Fibroblast of skin of left biceps (primary cell): ENCODE measurements at places on chromosomes 4 and X.
A peak's percentile ranks its signal among the peaks of the same experiment; 100 is the strongest.

GRCh38 chr4:65535113-65535512, 135.2 kb downstream of the EPHA5 start:
- DNase-seq, result no peak

- DNase-seq, result no peak
Measured at GRCh38 chrX:101482296-101482695, 3.0 kb upstream of the ARMCX4 start.

DNA sequence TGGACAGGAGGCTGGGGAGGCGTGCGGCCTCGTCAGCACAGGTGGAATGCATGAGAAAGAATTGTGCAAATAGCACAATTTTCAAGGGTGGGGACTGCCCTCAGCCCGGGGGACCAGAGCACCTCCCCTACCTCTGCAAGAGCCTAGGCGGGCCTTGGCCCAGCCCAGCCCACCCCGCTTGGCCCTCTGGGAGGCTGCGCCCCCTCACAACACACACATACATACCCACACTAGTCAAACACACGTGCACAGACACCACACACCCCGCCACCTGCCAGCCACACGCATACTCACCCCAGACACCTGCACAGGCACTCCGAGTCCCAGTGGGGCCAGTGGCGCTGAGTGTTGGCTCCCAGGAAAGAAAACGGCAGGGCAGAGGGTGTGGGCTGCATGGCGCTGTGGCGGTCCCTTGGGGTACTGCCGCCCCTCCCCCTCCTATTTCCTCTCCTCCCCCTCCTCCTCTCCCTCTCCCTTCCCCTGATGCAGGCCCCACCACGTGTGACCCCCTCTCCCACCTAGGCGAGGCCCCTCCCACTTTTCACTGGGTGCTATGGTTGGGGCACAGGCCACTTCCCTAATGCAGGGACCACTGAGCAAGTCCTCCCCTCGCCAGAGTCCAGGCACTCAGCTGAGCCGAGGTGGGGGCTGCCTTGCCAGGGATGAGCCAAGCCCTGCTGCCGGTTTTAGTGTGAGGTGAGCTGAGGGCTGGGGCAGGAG, 84.5 kb downstream of the FAM53A start:
- no peak for DNase-seq

GRCh38 chr4:125020089-125021034, 294.4 kb upstream of the FAT4 start:
- DNase-seq, result no peak

- no peak for DNase-seq
Measured at GRCh38 chr4:79044141-79044659, 105.0 kb upstream of the PAQR3 start.

DNA sequence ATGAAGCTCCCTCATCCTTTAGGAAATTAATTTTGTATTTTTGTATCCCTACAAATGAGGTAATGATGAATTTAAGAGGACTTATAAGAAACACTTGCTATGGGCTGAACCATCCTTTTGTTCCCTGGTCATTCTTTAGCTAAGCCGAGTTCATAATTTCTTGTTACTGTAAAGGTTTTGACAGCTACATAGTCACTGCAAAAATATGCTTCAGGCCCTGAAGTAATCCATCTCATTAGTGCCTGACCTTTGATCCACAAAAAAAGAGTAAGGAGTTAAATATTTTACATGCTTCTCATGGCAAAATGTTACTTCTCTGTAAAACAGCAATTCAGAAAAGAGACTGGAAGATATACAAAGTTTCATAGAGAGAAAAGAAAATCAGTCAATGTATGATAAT, 290.6 kb upstream of the SLIT2 start:
- peak; percentile 74 for DNase-seq

DNA sequence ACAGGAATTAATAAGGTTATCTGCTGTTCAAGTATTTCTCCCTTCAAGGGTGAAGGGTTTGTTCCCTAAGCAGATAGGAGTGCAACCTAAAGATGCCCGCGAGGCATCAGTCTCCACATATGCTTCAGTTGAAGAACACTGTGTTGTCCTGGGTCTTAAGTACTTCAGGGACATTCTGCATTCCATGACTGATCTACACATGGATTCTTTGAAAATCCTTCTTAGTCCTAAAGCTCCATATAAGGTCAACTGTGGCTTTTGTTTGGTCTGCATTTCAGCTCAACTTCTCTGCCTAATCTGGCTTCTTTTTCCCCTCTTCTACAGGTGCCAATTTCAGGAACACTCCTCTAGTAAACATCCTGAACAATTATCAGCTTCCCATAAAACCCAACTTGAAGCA, 21.8 kb upstream of the CTSO start:
- DNase-seq, result no peak

GRCh38 chr4:41339812-41340809, 83.4 kb downstream of the UCHL1 start:
- DNase-seq, result no peak

DNA sequence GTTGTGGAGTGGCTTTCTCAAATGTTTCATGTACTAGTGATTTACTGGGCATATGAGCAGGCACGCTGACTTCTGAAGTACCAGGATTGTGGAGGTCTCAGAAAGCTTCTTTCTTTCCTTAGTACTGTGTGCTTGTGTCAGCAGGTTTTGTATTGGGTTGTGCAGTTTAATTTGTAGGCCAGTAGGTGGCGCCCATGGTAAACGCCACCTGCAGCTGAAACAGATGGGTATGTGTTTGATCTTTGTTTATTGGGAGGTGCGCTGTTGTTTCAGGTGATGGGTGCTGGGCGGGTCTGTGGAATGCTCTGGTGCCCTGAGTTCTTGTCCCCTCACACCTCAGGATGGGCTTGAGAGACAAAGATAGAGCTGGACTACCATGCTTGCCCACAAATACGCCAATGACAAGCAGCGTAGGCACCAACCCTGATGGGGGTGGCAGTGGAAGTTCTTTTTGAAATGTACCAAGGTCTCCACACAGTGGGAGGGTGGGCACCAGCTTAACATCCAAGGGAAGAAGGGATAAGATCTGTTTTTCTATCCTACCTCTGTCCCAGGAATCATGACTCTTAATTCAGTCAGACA, 141.5 kb downstream of the RPS6KA6 start:
- no peak for DNase-seq

DNA sequence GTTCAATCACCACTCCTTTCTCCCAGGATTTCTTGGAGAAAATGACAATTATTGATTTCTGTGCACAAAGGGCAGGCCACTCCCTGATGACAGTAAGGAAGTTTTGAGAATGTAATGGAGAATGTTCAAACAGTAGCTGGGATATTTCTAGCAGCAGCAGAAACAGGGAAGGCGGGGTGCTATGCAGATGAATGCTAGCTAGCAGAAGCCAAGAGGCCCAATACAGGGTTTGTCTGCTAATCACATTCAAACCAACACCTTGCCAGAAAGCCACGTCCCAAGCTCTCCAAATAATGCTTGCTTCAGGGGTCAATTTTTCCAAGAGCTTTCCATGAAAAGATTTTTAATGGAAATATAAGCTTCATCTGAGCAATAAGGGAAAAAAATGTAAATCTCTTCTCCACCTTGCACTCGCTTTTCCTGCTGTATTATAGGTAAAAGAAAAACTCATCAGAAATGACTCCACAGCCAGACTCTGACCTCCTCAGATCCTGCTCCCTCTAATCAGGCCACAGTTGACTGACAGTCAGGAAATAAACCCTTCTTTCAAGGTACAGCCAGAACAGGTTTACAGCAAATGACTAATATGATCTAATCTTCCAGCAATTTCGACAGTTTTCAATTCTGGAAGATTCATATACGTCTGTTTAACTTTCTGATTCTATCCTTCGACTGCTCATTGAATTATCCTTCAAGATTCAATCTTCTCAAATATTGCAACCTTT, 84.7 kb upstream of the PCDH19 start:
- no peak for DNase-seq

GRCh38 chr4:1169691-1170096, 2.7 kb downstream of the SPON2 start:
- no peak for DNase-seq

- DNase-seq, result no peak
Measured at GRCh38 chr4:99821918-99822503, 5.4 kb downstream of the DAPP1 start.

DNA sequence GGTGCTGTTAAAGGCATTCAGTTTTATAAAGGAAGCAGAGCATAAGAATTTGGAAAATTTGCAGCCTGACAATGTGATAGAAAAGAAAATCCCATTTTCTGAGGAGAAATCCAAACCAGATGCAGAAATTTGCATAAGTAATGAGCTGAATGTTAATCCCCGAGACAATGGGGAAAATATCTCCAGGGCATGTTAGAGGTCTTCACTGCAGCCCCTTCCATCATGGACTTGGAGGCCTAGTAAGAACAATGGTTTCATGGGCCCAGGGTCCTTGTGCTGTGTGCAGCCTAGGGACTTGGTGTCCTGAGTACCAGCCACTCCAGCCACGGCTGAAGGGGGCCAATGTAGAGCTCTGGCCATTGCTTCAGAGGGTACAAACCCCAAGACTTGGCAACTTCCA, 542.7 kb upstream of the NR3C2 start:
- no peak for DNase-seq

DNA sequence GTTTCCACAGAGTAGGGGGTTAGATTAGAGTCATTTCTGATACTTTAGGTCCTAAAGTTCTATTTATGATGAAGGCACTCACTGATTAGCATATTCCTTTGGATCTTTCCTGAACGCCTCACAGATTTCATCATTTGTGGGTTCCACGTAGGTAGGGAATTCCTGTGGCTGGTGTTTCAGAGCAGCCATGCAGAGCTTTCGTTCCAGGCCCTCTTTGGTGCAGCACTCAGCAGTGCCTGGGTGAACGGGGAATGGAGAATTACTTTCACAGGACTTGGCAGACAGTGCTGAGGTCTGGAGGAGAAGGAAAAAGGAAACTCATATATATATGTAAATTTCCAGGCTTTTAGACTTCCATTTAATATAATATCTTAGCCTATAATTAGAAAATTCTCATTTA, 18.5 kb downstream of the GC start:
- DNase-seq, result peak; percentile 2

GRCh38 chr4:171718665-171719064, 94.5 kb upstream of the GALNTL6 start:
- no peak for DNase-seq

DNA sequence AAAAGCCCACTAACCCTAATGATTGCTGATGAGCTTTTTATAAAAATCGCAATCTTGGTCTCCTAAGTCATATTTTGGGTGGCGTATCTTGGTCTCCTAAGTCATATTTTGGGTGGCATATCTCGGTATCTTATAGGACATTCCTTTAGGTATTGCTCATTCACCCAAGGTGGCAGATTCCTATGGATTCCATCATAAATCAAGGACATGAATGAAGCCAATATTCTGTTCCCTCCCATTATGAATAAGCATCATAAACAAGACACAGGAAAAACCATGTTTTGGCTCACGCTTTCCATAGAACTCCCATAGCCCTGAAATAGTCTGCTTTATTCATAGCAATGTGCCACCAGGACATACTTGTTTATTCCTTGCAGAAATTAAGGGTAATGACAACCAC, 95.0 kb upstream of the CD99 start:
- DNase-seq, result no peak
